T-helper 22 cell (primary cell): ENCODE measurements at places on chromosomes 11 and 22.

GRCh38 chr11:44417731-44418455 is 108.0 kb upstream of the ALX4 start:
- no peak for DNase-seq

GRCh38 chr22:35685731-35686130 is 31.9 kb upstream of the APOL5 start:
- DNase-seq, result no peak

- DNase-seq, result peak; percentile 30
Measured at GRCh38 chr11:102109896-102110760, at the start of gene YAP1. Gene YAP1 (plus strand): TSS chr11:102110447. CDS start chr11:102110849, 402 bp downstream.

DNA sequence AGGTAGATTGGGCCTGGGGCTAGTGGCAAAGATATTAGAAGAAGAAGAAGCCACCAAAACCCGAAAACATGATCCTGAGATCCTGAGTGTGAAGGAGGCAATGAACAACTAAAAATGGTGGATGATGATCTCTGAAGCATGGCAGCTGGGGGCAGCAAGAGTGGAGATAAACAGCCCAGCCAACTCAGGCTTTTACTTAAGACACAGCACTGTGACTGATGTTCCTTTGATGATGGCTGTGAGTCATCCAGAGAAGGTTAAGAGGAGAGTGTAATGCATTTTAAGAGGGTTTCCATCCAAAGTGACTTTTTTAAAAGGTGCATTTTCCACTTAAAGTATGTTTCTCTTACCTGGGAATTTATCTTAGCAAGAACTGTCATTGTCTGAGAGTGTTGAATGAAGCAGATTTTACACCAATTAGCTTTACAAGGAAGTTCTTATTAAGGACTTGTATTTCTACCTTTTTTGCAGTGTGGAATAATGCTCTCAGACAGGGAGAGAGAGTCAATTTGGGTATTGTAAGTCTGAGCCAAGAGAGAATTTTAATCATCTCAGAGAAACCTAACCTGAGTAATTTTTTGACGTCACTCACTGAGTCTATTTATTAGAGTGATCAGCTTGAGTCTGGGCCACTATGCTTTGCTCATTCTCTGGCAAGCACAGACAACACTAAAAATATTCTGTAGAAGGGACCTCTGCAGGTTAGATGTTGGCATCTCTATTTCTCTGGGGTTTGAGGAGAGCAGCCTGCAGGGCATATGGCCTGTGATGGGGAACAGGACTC is 14.1 kb upstream of the CALCB start:
- no peak for DNase-seq

- no peak for DNase-seq
Measured at GRCh38 chr22:37401401-37402183, 25.7 kb downstream of the ELFN2 start.

DNA sequence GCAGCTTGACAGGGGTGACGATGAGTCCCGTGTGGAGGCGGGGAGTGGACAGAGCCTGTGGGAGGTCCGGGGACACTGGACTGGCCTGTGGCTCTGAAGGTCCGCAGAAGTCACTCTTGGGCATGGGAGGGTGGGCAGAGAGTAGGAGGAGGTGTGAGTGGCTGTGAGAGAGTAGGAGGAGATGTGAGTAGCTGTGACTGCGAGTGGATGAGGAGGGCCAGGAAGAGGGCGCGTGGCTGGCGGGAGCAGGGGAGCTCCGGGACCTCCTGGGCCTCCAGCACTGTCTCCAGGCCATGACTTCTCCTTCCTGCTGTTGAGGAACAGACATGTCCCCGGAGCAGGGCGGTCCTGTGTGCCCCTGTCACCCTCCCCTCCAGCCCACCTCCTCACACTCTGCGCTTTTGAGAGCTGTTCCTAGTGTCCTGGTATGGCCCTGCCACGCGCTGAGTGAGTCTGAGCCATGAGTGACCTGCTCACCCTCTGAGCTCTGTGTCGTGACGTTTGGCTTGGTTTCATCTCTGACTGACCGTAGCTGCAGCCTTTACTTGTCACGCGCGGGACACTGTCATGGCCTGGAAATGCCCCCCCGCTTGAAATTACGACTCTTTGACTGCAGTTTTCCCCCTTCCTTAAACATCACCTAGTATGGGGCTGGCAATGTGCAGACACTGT is 391.5 kb downstream of the TBC1D22A start:
- DNase-seq, result no peak

GRCh38 chr11:7599209-7599608 is 74.1 kb downstream of the CYB5R2 start:
- no peak for DNase-seq

GRCh38 chr22:28019881-28020861 is 101.1 kb upstream of the PITPNB start:
- peak; percentile 7 for DNase-seq

- DNase-seq, result no peak
Measured at GRCh38 chr11:59201353-59201752, 11.4 kb downstream of the MPEG1 start.

DNA sequence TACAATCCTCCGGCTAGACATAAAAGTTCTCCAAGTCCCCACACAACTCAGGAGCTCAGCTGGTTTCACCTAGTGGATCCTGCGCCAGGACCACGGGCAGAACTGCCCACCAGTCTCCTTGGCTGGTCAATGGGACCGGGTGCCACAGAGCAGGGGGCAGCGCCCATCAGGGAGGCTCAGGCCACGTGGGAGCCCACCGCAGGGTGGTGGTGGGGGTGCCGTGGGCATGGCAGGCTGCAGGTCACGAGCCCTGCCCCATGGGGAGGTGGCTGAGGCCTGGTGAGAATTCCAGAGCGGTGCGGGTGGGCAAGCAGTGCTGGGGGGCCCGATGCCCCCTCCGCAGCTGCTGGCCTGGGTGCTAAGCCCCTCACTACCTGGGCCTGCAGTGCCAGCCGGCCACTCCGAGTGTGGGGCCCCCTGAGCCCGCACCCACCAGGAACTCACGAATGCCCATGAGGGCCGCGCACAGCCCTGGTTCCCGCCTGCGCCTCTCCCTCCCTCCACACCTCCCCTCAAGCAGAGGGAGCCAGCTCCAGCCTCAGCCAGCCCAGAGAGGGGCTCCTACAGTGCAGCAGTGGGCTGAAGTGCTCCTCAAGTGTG is 1091.9 kb upstream of the TENM4 start:
- no peak for DNase-seq

DNA sequence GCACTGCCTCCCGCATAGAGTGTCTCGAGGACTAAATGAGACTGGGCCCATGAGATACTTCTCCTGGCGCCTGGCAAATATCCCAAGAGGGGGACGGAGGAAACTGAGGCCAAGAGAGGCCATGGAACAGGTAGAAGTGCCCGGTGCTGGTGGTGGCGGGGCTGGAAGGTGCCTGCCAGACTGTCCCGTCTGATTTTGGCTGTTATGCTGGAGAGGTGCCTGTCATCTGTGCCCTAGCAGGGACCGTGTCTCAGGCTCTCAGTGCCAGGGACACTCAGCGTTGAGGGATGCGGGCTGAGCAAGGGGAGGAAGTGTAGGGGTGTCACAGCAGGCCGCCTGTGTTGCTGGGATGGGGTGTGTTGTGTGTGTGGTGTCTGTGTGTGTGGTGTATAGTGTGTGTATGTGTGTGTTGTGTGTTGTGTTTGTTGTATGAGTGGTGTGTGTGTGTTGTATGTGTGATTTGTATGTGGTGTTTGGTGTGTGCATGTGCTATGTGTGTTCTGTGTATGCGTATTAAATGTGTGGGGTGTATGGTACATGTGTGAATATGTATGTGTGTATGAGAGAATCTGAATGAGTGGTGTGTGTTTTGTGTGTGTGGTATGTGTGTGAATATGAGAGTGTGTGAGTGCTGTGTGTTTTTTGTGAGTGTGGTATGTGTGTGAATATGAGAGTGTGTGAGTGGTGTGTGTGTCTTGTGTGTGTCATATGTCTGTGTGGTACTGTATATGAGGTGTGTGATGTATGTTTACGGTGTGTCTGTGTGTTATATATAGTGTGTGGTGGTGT is 21.3 kb upstream of the SHISAL1 start:
- DNase-seq, result no peak

GRCh38 chr11:75450826-75451821 is 18.1 kb upstream of the KLHL35 start:
- DNase-seq, result no peak

DNA sequence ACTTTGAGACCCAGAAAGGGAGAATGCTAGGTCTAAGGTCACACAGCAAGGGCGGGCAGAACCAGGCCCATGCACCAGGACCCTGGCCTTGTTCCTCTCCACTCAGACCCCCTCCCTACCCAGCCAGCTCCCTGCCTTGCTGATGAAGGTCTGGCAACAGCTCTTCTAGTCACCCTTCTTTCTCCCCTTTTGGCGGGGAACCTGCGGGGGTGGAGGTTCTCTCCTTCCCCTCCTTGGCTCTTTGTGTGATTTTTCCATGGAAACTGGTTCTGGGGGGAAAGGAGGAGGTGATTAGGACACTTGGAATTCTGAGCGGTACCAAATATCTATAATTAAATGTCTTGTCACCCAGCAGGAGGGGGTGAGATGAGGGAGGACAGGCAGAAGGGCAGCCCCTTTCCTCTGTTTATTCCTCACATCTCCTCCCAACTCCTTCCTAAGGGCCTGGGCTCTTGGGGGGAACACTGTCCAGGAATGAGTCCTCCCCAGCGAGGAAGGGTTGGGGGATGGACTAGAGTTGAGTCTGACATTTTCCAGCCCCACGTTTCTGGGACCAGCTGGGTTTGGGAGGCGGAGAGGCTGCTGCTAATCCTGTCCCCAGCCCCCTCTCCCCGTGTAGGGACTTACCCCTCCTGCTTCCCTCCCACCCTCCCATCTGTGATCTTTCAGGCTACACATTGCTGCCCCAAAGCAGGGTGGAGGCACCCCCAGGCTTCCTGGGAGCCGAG is 7.4 kb downstream of the ARHGEF17 start:
- DNase-seq, result no peak

- no peak for DNase-seq
Measured at GRCh38 chr11:121265586-121265985, 27.0 kb upstream of the SC5D start.

GRCh38 chr22:28989484-28989883 is 72.1 kb downstream of the C22orf31 start:
- no peak for DNase-seq

DNA sequence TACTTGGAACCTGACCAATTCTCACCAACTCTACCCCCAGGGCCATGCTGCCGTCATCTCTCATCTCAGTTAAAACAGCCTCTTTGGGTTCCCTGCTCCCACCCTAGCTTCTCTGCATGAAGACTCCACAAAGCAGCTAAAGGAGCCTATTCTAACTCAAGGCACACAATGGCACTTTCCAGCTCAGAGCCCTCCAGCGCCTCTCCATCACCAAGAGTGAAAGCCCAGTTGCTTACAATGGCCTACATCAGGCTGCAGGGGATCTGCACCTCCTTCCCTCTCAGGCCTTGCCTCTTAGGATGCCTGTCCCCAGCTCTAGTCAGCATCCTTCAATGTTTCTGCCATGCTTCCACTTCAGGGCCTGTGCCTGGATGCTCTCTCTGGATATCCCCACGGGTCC is 83.7 kb upstream of the GNAZ start:
- DNase-seq, result no peak

DNA sequence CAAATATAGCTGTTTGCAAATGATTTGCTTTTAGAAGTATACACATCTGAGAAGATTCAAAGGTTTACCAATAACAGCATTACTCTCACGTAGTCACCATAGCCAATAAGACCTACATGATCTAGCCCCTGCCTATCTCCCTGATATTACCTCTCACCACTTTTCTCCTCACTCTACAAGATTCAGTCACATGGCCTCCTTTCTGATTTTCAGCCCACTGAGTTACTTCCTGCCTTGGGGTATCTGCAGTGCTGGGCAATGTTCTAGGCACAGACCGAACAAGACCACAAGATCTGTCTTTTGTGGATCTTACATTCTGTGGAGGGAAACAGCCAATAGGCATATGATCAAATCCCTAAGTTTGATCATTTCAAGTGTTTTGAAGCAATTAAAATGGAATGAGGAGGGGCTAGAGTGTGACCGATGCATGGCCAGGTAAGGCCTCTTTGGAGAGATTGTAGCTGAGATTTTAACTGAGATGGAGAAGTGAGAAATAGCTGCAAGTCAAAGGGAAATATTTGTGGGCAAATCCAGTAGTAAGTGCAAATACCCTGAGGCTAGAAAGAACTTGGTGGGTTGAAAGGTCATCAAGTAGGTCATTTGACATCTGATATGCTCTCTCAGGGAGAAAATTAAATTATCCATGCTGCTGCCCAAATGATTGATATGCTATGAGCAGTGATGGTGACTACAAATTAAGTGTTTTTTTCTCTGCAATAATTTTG is 43.1 kb downstream of the ARL14EP start:
- DNase-seq, result no peak

GRCh38 chr22:36806835-36807234 is 10.0 kb downstream of the PVALB start:
- no peak for DNase-seq

DNA sequence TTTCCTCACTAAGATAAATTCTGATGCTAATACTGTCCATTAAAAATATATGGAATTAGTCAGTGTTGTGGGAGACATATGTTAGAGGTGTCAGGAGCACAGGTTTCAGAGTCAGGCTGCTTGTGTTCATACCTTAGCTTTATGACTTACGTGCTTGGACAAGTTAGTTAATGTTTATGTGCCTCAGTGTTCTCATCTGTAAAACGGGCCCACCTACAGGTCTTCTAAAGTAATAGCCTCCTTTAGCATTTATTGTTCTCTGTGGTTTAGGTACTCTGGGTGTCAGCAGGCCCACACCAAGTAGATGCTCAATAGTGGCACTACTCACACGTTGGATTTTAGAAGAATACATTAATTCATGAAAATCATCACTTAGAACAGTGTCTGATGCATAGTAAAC is 308.7 kb upstream of the ZC3H12C start:
- no peak for DNase-seq
